ENCODE measurements at places on chromosomes 11 and 22. TPM values are rescaled to one million over a fixed set of nuclear protein-coding genes. Genes with fewer than 3 reads are reported as not detected.
A peak's percentile ranks its signal among the peaks of the same experiment; 100 is the strongest.

Gene NCR3LG1
- 5.9 TPM for total RNA-seq

DNA sequence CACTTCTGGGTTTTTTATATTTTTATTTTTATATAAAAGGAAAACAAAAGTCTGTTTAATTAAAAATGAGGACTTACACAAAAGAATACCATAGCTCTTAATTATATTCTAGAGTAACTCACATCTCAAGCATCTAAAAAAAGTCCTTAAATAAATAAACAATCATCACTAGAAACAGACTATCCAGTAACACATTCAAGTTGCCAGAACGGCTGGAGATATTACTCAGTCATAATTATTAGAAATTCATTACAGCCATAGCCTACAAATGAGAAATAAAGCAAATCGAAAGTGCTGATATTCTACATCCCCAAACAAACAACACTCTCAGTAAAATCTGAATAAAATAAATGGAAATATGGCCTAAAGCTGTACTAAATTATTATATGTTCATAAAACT lies 182.5 kb upstream of the C11orf58 start:
- DNase-seq = no peak

- no peak for DNase-seq
Measured at GRCh38 chr11:28675183-28675582, 567.0 kb downstream of the METTL15 start.

DNA sequence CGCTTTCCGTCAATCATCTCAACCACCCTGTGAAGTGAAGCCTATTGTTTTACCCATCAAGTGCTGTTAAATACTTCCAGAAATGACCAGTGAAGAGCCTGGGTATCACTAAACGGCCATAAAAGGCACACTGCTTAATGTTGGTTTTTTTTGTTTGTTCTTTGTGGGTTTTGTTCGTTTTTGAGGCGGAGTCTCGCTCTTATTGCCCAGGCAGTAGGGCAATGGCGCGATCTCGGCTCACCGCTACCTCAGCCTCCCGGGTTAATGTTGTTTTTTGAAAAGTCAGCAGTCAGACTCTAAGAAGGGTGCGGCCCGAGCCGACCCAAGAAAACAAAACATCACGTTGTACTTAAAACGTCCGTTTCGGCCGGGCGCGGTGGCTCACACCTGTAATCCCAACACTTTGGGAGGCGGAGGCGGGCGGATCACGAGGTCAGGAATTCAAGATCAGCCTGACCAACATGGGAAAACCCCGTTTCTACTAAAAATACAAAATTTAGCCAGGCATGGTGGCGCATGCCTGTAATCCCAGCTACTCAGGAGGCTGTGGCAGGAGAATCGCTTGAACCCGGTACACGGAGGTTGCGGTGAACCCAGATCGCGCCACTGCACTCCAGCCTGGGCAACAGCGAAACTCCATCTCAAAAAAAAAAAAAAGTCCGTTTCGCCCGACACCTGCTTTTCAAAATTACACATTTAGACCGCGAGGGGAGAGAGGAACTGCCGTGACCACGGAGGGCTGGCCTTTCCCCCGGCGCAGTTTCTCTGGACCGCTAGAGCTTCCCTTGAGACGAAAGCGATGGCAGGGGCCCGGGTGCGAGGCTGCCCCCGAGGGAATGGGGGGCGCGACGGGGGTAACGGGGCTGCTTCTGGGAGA lies 714 bp downstream of the CD59 start:
- DNase-seq = peak; percentile 30

Gene GPHA2
- not detected for total RNA-seq

Gene MRGPRE
- not detected for total RNA-seq

Gene CCDC87
- total RNA-seq = 0.82 TPM

DNA sequence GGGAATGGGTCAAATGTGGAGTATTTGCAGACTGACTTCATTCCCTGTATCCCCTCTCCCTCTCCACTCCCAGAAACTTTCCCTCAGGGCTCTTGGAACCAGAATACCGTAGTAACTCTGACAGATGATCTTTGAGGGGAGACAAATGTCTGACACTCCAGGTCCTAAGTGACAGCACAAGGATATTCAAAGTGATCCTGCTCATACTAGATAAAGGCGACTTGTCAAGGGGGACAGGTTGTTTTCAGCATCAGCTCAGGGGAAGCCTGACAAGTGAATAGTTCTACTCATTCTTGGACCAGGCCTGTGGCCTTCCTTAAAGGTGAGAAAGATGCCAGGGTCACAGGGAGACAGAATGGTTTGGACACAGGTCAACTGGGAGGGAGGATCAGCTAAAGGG lies 92.8 kb downstream of the NXPE2 start:
- DNase-seq = no peak

- no peak for DNase-seq
Measured at GRCh38 chr11:118657709-118658428, 21.6 kb downstream of the TREH start.

- DNase-seq = no peak
Measured at GRCh38 chr11:119573858-119574257, 150.9 kb upstream of the THY1 start.

DNA sequence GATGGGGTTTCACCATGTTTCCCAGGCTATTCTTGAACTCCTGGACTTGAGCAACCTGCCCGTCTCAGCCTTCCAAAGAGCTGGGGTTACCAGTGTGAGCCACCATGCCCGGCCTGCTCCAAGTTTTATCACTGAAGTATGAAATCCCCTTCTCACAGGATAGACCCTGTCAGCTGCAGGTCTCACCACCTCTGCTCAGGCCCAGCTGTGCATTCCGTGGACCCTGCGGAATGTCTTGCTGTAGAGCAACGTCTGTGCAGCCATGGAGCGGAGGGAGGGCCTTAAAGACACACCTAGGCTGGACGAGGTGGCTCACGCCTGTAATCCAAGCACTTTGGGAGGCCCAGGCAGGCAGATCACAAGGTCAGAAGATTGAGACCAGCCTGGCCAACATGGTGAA lies 625.4 kb downstream of the BRD1 start:
- no peak for DNase-seq

GRCh38 chr11:3939211-3939610 lies 83.7 kb downstream of the STIM1 start:
- no peak for DNase-seq

DNA sequence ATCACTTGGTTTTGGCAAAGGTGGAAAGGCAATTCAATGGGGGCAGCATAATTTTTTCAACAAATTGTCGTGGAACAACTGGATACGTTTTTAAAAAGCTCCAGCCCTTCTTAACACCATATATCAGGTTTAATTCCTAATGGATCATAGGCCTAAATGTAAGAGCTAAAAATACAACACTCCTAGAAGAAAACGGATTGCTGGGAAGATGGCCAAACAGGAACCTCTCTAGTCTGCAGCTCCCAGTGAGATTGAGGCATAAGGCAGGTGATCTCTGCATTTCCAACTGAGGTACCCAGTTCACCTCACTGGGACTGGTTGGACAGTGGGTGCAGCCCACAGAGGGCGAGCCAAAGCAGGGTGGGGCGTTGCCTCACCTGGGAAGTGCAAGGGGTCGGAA lies 32.4 kb upstream of the SCGB1D1 start:
- no peak for DNase-seq

DNA sequence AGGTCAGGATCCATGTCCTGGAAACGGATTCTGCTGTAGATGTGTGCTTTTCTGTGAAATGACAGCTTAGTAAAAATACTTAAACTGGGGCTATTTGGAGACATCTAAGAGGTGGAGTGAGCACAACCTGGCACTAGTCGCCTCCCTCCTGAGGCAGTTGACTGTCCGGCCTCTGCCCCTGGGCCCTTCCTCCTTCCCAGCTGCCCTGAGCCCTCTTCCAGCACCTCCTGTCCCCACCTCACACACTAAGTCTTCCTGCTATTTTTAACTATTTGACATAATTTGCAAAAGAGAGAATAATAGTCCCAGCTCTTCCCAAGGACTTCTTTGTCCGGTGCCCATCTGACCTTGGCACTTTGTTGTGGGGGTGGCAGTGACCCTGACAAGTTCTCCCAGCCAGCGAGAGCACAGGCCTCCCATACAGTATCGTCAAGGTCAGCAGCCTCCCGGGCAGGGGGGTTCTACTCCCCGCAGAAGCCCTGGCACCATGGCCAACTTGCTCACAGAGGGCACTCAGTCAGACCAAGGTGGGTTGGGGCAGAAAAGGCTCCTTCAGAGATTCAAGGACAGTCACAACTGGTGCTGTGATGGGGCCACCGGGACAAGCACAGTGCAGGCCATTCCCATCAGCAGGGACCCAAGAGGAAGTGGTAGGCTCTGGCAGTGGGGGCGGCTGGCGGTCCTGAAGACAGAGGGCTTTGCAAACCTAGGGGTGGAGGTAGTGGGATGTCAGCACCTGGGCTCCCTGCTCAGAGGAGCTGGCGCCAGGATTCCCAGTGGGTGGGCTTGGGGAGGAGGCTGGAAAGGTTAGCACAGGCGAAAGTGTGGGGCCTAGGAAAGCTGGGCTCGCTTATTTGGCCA lies 5.5 kb upstream of the NEAT1 start:
- peak; percentile 36 for DNase-seq

GRCh38 chr11:116773203-116774097 lies 663 bp upstream of the BUD13 start:
- no peak for DNase-seq

DNA sequence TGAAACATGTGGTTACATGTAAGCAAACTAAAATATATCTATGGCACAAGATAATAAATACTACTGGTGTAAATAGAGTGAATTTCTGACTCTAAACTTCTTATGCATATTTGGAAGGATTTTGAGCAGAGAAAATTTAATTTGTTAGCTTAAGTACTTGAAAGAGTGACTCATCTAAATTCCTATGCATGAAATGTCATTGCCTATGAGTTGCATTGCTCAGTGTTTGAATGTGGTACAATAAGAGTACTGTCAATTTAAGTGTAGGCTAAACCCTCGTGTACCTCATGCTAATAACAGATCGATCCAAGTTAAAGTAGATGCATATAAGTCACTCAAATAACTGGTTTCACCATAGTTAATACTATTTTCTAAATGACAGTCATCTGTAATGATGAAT lies 5.3 kb upstream of the CARD18 start:
- DNase-seq = no peak

DNA sequence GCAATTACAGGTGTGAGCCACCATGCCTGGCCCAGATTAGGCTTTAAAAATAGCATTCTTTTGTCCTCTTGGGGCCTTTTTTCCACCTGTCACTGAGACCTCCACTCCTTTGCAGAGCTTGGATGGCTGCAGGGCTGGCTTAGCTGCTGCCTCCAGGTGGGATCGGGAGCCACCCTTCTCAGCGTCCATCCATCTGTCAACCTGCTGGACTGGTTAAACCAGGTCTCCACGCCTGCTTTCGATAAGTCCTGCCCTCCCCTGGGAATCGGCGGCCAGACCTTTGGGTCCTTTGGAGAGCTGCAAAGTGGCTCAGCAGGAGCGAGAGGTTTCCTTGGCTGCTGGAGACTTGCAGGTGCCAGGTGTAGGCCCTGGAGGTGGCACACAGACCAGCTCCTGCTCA lies 23.4 kb upstream of the GRAMD4 start:
- peak; percentile 93 for DNase-seq

Gene NOX4
- total RNA-seq = 0.62 TPM

- no peak for DNase-seq
Measured at GRCh38 chr11:121914508-121915059, 201.4 kb downstream of the BLID start.

DNA sequence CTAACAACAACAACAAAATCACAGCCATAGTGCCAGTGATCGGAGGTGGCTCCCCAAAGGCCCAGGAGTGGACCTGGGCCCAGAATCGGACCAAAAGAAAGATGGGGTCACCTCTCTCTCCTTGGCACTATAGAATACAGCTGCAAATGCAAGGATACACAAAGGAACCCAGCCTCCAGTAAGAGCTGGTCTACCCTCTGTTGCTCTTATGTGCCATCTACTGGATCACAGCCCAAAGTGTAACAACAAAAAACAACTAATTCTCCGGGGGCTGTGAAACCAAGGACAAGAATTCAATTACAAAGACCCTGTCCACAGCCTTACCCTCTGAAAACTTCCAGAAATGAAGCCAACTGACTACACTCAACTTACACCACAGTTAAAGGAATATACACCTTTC lies 21.6 kb downstream of the OR8G5 start:
- no peak for DNase-seq

DNA sequence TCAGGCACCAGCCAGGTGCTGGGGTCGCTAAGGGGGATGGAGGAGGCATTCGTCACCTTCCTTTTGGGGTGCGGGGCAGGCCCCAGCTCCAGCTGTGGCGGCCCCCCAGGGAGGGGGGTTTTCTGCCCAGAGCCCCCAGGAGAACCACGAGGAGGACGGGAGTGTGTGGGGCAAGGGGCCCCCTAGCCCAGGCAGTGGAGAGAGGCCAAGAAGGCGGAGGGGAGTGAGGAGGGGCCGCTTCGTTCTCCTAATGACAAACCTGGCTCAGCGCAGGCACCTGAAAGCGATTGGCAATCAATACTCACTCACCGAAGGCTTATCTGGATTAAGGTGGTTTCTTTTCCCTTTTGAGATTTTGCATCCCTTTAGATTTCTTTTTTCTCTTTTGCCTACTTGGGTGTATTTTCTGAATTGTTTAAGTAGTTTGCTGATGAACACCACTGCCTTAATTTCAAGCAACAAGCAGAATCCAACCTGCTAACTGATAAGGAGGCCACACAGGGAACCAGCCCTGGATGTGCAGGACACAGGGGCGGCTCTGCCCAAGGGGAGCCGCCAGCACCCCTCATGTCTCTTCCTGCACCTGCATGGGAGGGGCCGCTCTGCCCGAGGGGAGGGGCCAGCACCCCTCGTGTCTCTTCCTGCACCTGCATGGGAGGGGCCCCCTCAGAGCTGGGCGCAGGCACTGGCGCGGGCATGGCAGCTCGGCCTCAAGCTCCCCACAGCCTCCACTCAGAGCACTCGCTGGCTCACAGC lies 122.3 kb downstream of the BRD1 start:
- no peak for DNase-seq

DNA sequence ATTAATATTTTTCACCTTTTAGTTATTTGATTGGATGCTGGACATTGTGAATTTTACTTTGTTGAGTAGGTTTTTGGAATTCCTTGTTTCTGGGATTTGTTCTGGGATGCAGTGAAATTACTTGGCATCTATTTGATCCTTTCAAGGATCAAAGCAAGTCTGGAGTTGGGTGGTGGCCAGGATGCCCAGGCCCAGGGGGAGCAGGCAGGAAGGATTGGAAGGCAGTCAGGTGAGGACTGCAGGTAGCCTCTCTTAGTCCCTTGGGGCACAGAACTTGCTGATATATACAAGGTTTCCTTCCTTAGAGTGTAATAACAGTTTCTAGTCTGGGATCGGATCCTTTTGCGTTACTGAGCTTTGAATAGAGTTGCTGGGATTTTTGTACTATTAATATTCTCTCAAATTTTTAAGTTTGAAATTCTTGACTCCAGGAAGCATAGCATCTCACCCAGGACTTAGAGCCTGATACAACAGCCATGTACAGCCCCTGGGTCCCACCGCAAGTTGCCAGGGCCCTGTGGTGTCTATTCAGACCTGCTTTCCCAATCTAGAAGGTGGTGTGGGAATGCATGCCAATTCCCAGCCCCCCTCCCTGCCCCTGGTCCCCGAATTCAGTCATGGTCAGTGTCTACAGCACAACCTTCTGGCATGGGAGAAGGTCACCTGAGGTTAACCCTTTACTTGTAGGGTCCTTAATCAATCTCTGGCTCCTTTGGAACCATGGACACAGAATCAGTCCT lies 6.1 kb downstream of the ZNF74 start:
- DNase-seq = no peak

GRCh38 chr22:42670921-42671709 lies 21.9 kb upstream of the CYB5R3 start:
- DNase-seq = no peak

Gene NECTIN1
- 18.7 TPM for total RNA-seq
